ENCODE measurements at places on chromosomes 13 and 19. TPM values are rescaled to one million over a fixed set of nuclear protein-coding genes. Genes with fewer than 3 reads are reported as not detected.

Gene SIAH3
- not detected for total RNA-seq

Gene STARD13
- 9.1 TPM for total RNA-seq

Gene ZNF808
- total RNA-seq = 7.4 TPM

Gene ZNF763
- 1.6 TPM for total RNA-seq

Gene F10
- 22.4 TPM for total RNA-seq

Gene ETV2
- total RNA-seq = 3.4 TPM

Gene ZNF555
- total RNA-seq = 6.6 TPM

Gene FXYD1
- 18.8 TPM for total RNA-seq

Gene CLEC17A
- total RNA-seq = not detected

Gene ALOX5AP
- 0.26 TPM for total RNA-seq

Gene ADGRE3
- total RNA-seq = not detected

Gene PRR12
- total RNA-seq = 6.9 TPM

Gene GRIN2D
- total RNA-seq = 5.0 TPM

Gene EFNB2
- total RNA-seq = 4.0 TPM

Gene KCTD12
- total RNA-seq = 56.5 TPM

Gene MATK
- total RNA-seq = not detected

Gene DMKN
- total RNA-seq = 37.0 TPM

Gene CD22
- not detected for total RNA-seq

Gene GRIK5
- not detected for total RNA-seq

Gene CCDC169
- total RNA-seq = 0.23 TPM

Gene FAM83E
- not detected for total RNA-seq

Gene LENG9
- 10.2 TPM for total RNA-seq

Gene PRTN3
- not detected for total RNA-seq

Gene ATXN8OS
- total RNA-seq = not detected

Measured in pericardium fibroblast (primary cell).